ENCODE measurements at places on chromosomes 2 and 18.
A peak's percentile ranks its signal among the peaks of the same experiment; 100 is the strongest.

DNA sequence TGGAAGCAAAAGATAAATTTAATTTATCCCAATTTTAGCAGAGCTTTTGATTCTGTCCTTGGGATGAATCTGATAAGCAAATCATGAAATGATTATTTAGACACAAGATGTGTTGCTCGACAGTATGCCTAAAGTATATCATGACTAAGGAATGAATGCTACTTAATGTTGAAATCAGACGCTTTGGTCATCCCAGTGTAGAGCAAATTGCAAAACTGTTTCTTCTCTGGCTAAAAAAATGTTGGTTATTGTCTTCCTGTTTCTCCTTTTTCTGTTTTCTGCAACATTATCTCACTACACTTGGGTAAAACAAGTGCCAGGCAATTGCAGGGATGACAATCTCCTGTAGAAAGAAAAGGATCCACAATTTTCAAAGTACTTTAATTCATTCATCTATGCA, 66.4 kb downstream of the BABAM2 start:
- no peak for DNase-seq

DNA sequence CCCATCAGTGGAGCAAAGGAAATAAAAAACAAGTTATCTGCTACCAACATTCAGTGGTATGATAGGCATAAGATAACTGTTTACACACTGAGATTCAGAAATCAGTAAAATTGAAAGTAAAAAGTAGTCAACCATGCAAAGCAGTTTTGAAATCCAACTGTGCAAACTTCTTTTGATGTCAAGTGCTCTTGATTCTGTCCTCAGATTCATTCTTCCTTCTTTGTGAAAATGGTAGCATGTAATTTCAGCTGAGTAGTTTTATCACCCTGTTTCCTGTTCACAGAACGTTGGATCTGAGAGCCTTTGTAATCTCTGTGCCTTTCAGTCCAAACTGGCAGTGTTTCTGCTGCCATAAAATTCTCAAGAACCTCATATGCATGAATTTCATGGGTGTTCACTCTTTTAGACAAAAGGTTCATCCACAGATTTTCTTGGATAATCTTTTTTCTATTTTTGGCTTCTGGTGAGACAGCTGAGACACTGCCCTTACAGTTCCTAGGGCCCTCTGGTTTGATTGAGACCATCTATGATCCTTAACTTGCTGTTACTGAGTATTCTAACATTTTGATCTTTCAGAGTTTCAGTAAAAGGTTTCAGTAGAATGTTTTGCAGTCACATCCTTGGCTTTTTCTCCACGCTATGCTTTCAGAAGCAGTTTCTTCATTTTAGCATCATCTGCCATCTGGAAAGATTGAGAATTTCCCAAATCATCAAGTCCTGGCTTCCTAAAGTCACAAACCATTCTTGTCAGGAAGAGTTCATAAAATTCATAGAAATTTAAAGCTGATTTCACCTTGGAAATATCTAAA, 272.3 kb upstream of the EPHA4 start:
- no peak for DNase-seq

- no peak for DNase-seq
These were observed 55.2 kb downstream of the TMEM247 start for GRCh38 chr2:46534589-46534988.

- DNase-seq, result no peak
These were observed 372.7 kb downstream of the FBXO15 start for GRCh38 chr18:73774811-73775509.

GRCh38 chr2:2714408-2714807, 383.3 kb upstream of the MYT1L start:
- no peak for DNase-seq

DNA sequence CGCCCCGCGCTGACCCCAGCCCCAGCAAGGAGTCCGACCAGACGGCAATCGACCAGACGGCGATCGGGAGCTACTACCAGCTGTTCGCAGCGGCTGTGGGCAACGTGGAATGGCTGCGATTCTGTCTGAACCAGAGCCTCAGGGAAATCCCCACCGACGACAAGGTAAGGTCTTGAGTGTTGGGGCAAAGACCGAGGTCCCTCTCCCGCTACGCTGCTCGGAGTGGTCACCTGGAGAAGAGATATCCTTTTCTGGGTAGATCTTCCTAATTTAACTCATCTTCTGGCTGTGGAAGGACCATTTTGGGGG, 704 bp downstream of the ANKRD53 start:
- no peak for DNase-seq

DNA sequence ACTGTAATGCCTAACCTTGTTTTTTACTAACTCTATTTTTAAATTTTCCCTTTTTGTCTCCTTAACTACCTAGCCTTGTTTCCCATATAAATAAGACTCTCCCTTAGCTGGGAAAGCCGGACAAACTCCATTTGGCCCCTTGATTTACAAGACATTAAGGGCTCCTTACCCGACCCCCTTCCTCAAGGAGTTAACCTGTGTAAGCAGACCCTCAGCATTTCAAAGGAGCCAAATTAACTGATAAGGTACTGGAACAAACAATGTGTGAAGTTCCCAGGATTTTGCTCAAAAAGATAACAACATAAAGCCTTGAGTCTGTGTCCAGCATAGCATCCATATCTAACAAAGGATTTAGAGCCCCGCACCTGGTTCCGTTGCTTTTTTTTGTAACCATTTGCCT, 59.6 kb upstream of the C2orf15 start:
- DNase-seq, result no peak

DNA sequence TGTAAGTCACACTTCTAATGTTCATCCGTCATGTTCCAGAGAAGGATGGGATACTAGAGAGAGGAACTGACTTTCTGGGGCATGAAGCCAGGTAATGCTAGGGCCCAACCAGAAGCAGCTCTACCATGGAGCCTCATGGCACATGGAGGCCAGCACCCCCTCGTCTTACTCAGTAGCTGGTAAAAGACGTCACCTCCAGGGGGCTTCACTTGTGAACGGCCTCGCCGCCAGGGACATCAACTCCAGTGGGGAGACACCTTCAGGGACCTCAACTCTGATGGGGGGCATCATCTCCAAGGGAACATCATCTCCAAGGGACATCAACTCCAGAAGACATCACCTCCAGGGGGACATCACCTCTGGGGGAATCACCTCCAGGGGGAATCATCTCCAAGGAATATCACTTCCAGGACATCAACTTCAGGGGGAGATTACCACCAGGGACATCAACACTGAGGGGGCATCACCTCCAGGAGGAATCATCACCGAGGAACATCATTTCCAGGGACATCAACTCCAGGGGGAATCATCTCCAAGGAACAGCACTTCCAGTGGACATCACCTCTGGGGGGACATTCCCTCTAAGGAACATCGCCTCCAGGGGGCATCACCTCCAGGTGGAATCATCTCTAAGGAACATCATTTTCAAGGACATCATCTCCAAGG, 168.4 kb downstream of the NDUFA10 start:
- DNase-seq, result no peak

- no peak for DNase-seq
These were observed 165.5 kb downstream of the TPGS2 start for GRCh38 chr18:36663312-36663711.

GRCh38 chr2:47558116-47558767, 155.3 kb downstream of the MSH2 start:
- peak; percentile 8 for DNase-seq

DNA sequence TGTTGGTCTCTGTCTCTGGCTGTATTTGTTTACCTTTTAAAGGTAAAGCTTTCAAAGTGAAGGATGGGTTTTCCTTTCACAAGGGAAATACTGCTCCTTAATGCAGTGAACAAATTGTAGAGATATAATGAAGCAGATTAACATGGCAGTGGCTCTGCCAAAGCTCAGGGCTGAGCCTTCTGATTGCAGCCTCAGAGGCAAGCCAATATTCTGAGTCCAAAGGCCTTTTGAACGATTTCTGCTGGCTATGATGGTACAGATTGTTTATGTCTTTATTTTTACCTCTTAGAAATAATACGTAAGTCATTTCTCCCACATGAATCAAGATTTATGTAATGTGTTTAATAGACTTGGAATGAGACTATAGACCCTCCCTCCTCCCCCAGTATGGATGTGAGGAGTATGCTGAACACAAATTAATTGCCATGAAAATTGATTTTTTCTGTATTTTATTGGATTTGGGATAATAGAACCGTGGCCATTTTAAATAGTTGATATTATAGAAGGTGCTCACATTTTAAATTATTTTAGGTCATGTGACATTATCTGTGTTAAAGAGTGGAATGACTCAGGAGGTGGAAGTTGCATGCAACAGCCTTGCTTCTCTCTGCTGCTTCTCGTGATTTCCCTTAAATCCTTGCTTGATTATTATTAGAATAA, 772 bp downstream of the SCN2A start:
- no peak for DNase-seq

DNA sequence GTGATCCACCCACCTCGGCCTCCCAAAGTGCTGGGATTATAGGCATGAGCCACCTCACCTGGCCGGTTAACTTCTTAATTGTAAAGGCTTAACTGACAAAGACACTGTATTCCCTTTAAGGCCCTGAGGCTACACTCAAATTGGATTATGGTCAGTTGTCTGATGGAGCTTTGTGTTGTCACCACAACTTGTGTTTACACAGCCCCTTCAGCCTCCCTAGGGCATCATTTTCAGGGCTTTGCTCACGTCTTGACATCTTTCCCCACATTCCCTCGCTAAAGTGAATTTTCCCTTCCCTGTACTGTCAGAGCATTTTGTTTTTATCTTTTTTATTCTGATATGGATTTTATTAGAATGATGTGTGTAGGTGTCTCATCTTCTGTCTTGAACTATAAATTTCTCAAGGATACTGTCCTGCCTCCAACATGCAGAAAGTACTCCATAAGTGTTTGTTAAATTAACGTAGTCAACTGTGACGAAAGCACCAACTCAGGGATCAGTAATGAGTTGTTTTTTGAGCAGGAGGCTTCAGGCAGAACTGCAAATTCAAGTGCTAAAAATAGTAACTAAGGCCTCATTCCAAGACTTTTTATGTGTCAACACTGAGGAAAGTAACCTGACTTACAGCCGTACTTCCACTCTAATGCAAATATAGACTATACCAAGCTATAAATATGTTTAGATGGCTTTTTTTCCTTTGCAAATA, 77.1 kb upstream of the NARS1 start:
- no peak for DNase-seq

DNA sequence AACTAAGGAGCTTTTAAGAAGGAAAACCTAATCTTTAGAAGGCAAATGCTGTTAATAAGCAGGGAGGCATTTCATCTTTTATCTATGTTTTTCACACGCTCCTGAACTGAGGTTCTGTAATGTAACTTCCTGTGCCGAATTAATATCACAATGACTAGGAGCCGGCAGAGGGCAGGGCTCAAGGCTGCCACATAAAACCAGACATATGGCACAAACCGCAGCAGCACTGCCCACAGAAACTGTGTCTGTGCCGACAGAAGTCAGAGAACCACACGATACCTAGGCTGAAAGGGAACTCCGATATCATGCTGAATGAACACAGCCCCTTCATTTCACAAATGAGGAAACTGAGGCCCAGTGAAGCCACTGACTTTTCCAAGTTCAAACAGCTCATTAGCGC, 112.1 kb downstream of the EIPR1 start:
- no peak for DNase-seq

DNA sequence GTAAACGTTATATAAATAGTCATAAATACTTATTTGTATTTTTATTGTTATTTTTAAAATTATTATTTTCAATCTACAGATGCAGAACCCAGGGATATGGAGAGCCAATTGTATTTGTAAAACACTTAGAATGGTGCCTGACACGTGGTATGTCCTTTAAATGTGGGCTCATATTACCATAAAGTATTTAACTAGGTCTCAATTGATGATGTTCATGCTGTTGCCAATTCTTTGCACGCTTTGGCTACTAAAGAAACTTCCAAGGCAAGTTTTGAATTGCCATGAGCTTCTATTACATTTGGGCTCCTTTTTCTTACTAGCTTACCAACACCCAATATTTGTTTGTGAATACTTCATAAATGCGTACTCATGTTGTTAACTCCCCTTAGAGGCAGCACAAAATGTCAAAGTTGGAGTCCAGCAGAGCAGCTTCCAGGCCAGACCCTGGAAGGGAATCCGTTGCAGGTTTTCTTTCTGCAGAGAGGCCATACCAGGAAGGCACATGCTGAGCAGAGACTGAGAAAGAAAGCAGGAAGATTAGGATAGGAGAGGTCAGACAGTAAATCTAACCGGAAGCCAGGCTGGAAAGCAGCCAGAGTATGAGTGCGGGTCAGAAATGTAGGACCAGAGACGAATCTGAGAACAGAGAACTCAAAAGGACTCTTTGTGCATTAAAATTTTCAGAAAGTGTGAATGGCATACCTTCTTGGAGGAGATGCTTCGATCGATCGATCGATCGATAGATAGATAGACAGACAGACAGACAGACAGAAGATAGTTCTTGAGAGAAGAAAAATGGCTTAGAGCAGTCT, 4.2 kb upstream of the NOSTRIN start:
- DNase-seq, result no peak

GRCh38 chr2:43057742-43058725, 168.4 kb downstream of the ZFP36L2 start:
- no peak for DNase-seq

DNA sequence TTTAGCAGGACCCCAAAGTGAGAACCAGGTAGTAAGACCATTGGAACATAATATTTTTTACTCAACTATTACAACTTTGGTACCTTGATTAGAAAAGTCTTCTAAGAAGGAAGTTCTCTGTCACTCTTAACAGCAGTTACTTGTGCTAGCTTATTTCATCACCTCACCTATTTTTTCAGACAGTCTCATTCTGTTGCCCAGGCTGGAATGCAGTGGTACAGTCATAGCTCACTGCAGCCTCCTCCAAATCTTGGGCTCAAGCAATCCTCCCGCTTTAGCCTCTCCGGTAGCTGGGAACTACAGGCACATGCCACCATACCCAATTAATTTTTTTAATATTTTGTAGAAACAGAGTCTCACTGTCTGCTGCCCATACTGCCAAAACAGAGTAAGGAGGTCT, 18.0 kb downstream of the ARPC2 start:
- DNase-seq, result no peak

DNA sequence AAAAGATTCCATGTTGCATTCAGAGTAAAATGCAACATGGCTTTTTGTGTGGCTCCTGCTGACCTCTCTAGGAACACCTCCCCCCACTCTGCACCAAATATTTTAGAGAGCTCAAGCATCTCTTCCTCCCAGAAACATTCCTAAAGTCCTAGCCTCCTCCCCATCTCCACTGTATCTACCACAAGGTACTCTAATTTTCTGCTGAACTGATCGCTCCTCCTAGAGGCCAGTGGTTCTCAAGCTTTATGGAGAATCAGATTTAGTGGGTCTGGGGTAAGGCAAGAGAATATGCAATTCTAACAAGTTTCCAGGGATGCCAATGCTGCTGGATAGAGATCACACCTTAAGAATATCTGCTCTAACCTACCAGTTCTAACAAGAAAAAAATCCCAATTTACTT, 89.5 kb upstream of the HNRNPA3 start:
- no peak for DNase-seq

GRCh38 chr2:221447310-221447709, 124.8 kb downstream of the EPHA4 start:
- DNase-seq, result no peak

DNA sequence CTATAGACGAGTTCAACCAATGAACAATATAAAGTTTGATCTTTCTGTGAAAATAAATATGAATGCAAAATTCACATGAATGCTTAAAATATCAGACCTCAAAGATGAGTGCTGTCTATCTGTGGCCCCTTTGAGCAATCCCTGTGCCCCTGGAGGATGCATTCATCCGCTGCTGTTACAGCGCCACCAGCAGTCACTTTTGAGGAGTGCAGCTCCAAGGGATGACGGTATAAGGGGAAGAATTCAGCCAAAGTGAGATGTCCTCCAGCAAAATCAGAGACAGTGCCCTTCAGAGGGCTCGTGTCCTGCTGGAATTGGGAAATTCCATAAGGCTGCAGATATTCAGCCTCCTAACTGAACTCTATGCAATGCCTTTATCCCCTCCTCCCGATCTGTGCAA, 12.0 kb upstream of the CHRNA1 start:
- DNase-seq, result no peak

GRCh38 chr2:82992968-82993367, 1466.1 kb downstream of the SUCLG1 start:
- DNase-seq, result no peak

All from midbrain (tissue), 1 donor.